ENCODE measurements at places on chromosomes 2 and 18.

GRCh38 chr2:26735097-26735496 lies 29.0 kb upstream of the SLC35F6 start:
- no peak for DNase-seq

DNA sequence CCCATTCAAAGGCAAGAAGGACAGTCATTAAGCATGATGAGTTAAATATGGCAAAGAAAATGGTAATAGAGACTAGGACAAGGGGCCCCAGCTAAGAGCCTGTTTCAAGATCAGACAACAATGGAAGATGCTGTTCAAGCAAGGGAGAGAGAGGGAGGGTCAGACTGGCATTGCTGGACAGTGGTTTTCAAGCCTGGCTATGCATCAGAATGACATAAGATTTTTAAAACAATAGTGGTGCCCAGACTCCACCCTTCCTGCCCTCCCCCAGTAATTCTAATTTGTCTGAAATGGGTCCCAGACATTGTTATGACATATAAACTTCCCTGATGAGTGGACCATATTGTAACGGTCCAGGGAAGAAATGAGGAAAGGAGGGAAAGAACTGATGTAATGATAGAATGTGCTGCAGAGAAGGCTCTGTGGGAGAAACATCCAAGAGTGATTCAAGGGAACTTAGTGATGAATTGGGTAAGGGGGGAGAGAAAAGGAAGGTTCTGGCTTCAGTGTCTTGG lies 112.9 kb upstream of the TRIB2 start:
- DNase-seq = no peak

GRCh38 chr2:221958224-221958623 lies 340.6 kb downstream of the PAX3 start:
- no peak for DNase-seq

GRCh38 chr2:219765231-219765911 lies 137.9 kb downstream of the SLC4A3 start:
- no peak for DNase-seq

GRCh38 chr2:222203041-222203440 lies 95.8 kb downstream of the PAX3 start:
- no peak for DNase-seq

- no peak for DNase-seq
Observed at GRCh38 chr2:188869550-188869949, 104.6 kb upstream of the COL3A1 start.

- DNase-seq = no peak
Observed at GRCh38 chr2:144071461-144071860, 448.5 kb downstream of the ZEB2 start.

- DNase-seq = no peak
Observed at GRCh38 chr18:35570182-35570581, 11.4 kb upstream of the GALNT1 start.

DNA sequence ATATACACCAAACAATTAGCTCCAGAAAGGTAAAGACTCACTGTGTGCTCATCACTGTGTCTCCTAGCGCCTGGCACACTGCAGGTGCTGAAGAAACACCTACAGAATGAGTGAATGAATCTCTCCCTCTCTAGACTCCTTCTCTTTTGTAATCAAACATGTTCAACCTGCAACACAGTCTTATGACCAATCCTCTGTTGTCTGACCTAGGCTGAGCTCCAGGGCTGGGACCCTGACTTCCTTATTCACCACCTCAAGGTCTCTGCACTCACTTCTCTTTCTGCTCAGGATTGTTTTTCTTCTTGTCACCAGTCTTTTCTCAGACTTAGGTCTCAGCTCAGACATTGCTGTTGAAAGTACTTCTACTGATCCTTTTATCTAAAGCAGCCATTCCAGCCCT lies 9.8 kb downstream of the CKAP2L start:
- no peak for DNase-seq

DNA sequence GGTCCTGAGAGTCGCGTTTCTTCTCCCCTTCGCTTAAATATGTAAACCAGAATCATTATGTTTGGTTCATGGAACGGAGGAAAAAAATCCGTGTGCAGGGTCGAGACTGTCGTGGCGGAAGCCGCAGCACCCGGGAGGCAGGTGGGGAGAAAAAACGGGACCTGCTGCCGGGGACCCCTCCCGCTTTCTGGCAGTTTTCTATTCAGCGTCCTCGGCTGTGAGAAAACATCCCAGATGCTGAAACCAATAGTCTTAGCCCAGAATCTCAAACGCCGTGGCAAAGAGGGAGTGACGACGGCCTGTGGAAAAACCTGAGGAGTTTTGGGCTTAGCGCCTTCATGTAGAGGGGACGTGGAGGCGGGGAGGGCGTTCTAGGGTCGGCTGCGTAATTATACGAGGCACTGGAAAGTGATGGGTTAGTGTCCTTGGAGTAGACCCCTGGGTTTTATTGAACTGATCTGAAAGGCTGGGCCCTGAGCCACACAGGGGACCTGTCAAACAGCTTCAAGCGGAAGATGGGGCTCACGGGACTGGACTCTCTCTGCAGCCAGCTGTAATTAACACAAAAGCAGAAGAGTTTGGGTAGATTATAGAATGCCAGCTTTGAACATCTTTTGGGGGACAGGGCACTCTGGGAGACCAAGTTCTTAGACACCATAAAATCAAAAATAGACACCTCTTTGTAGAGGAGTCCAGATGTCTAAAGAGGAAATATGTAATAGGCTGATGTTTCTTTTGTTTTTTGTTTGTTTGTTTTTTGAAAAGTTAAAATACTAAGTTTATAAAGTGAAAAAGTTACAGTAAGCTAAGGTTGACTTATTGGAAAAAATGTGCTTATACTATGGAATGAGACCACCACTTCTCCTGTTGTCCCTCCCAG lies 834 bp upstream of the BUB1 start:
- DNase-seq = peak; percentile 5

DNA sequence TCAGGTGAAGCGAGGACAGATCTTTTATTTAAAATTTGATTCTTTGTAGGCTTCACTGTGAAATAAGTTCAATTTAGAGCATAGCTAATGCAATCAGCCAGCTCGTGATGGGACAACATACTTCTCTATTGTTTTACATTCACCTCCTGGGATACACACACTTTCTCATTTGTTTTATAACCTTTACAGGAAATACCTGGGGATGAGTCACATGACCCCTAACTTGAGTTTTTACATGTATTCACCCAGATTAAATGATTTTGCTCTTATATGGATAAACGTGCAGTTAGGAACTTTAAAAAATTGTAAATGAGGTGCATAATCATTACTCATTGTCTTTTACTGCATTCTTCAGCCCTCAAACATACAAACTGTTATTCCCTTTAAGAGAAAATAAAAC lies 152.1 kb downstream of the NEDD4L start:
- no peak for DNase-seq

DNA sequence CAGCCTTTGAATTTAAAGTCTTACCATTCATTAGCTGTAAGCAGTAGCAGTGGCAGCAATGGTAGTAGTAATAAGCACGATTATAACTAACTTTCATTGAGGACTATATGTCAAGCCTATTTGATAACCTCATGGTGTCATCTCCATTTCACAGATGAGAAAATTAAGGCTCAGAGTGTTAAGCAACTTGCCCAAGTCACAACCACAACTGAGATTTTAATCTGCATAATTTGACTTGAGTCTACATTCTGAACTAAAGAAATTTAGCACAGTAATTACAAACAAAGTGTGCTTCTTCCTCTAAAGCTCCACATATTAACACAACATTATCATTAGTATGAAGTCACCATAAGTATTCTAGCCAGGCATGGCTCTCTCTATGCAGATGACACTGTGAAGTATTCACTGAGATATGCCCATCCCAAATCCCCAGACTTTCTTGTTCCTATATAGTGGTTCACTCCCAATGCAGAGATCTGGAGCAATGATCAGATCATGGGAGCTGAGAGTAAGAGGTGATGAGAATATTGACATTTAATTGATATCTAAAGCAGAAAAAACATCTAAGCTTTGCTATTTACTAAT lies 120.2 kb downstream of the ATAD2B start:
- DNase-seq = no peak

GRCh38 chr2:199458009-199458805 lies 468 bp upstream of the SATB2 start:
- DNase-seq = no peak

DNA sequence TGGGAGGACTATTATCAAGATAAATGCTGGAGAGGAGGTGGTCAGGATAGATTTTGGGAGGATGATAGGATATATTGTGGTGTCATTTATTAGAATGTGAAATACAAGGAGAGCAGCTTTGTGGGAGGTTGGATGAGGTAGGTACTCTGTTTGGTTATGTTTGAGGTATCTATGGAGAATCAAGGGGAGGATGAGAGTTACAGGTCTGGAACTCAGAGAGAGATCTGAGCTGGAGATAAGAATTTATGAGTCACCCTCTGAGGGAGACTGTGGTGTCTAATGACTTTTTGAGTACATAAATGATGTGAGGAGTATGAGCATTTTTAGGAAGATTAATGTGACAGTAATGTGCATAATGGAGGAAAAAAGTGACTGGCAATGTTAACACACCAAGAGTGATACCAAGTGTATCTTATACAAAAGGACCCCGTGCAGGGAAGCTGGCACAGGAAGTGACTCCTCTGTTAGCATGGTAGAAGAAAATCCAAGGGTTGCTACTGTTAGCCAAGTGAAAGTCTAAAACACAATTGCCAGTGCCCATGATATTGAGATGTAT lies 48.2 kb downstream of the CRIM1 start:
- peak; percentile 30 for DNase-seq

DNA sequence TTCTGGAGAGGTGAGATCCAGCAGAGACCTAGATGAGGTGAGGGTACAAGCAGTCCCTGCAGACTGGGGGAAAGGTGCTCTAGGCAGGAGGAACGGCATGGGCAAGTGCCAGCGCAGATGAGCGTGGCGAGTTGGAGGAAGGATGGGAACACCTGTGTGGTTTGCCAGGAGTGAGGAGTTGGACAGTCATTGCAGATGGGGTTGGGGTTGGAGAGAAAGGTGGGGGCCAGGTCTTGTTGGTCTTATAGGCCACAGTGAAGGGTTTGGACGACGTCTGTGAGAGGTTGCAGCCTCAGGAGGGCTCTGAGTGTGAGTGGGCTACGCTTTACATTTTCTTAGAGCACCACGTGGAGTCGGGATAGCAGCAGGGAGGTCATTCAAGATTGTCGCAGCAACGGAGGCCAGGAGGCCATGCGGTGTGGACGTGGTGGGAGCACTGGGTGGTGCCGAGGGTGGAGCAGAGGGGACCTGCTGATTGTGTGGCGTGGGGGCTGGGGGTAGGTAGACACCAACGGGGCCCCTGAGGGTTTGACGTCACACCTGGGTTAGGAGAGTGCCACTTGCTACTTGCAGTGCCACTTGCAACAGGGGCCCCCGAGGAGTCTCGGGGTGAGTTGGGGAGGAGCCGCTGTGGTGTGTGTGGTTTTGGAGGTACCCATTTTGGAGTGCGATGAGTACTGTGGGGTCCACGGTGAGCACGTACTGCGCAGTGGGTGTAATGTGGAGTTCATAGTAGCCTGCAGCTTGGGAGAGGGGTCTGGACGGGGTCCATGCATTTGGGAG lies 66.2 kb downstream of the LPIN1 start:
- DNase-seq = no peak

GRCh38 chr18:58566556-58567292 lies 62.2 kb downstream of the ALPK2 start:
- no peak for DNase-seq

DNA sequence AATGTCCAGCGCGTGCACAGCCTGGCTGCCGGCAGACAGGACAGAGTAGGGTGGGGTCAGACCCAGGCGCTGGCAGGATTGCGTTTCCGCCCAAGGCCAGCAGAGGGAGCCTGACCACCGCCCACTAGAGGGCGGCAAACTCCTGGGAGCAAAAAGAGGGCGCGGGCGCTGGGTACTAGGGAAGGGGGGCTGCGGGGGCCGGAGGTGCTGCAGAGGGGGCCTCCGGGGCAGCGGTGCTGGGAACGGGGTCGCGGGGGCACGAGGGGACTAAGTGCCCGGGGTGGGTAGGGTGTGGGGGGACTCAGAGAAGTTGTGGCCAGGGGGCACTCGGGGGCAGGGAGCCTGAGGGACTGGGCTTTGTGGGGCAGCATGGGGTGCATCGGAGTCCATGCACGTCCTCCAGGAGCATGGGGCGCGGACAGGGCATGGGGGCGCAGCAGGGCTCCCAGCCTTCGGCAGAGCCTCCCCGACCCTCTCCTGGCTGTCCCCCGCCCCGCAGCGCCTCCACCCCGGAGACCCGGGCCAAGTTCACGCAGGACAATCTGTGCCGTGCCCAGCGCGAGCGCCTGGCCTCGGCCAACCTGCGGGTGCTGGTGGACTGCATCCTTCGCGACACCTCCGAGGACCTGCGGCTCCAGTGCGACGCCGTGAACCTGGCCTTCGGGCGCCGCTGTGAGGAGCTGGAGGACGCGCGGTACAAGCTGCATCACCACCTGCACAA lies 3.2 kb downstream of the TEKT4 start:
- peak; percentile 49 for DNase-seq

GRCh38 chr2:147663153-147663961 lies 181.5 kb upstream of the ACVR2A start:
- peak; percentile 46 for DNase-seq

- no peak for DNase-seq
Observed at GRCh38 chr2:39542523-39542922, 105.4 kb upstream of the MAP4K3 start.

- peak; percentile 64 for DNase-seq
Observed at GRCh38 chr2:42809819-42810120, 17.4 kb upstream of the HAAO start.

- DNase-seq = no peak
Observed at GRCh38 chr2:109284826-109285225, 155.8 kb downstream of the SH3RF3 start.

GRCh38 chr2:168976034-168976654 lies 55.0 kb downstream of the ABCB11 start:
- DNase-seq = no peak

DNA sequence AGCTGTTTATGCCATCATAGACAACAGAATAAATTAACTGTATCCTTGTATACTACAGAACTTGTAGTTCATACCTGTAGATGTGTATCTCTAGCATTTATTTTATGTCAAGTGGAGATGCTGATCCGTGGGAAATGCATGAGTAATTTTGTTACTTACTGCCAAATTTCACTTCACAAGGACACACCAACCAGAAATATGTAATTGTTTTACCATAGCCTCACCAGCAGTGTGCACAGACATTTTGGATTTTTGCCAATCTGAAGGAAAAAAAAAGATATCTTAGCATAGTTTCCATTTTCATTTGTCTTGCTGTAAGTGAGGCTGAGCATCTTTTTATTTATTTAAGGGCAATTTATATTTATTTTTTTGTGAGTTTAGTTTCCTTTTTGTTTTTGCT lies 265.1 kb upstream of the OSR1 start:
- no peak for DNase-seq

GRCh38 chr2:164954186-164954585 lies 1.1 kb downstream of the SLC38A11 start:
- DNase-seq = no peak

GRCh38 chr2:143151111-143151752 lies 22.0 kb downstream of the ARHGAP15 start:
- no peak for DNase-seq

- no peak for DNase-seq
Observed at GRCh38 chr18:44259610-44260009, 421.1 kb upstream of the SETBP1 start.

GRCh38 chr18:54134053-54134452 lies 90.4 kb downstream of the MBD2 start:
- no peak for DNase-seq

GRCh38 chr2:3446381-3446780 lies 66.9 kb downstream of the TRAPPC12 start:
- DNase-seq = no peak

All from CD4-positive, alpha-beta T cell treated with Interleukin-2 at 100 ng/mL for 4 hours (primary cell).